ENCODE measurements at places on chromosomes 5 and 9. TPM values are rescaled to one million over a fixed set of nuclear protein-coding genes. Genes with fewer than 3 reads are reported as not detected.

GRCh38 chr5:17720071-17720470 lies 85.8 kb downstream of the TAF11L14 start:
- no peak for DNase-seq

- peak; percentile 15 for DNase-seq
Measured at GRCh38 chr5:145246961-145247744, 588.0 kb downstream of the PRELID2 start.

- peak; percentile 32 for DNase-seq
Measured at GRCh38 chr9:123401879-123402513, 46.0 kb downstream of the CRB2 start.

DNA sequence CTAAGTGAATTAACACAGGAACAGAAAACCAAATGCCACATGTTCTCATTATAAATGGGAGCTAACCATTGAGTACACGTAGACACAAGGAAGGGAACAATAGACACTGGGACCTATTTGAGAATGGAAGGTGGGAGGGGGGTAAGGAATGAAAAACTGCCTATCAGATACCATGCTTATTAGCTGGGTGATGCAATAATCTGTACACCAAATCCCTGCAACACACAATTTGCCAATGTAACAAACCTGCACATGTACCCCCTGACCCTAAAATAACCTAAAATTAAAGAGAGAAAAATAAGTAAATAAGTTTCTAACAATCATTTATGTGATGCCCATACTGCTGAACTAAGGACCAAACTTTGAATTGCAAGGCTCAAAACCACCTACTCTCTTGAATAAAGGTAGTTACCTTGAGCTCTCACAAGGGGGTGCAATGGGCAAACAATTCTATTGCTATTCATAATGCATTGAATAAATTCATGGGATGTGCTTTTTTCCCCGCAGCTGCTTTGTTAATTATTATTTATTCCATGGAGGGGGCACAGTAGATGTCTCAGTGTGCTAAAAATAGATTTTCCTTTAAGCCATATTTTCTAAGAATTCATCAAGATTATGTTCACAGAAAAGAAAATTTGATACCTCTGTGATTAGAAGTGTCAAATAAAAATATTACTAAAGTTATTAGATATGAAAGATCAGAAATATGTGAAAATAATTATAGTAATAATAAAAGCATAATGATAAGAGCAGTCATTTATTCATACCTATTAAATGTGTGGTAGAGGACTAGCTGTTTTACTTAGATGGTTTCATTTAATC lies 76.2 kb upstream of the PTPN3 start:
- peak; percentile 32 for DNase-seq

DNA sequence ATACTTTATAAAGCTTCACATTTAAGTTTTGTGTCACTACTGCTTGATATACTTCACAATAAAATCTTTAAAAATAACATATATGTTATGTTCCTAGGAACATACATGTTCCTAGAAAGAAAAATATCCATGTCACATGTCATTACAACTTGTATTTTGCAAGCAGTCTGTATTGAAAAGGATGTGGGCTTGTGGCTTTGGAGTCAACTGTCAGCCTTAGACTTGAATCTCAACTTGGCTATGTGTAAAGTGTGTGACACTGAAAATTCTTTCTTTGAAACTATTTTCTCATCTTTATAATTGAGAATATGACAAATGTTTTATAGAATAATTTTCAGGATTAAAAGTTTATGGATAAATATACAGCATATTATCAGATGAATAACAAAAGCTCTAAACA lies 273.1 kb downstream of the KIAA0825 start:
- DNase-seq = no peak

- no peak for DNase-seq
Measured at GRCh38 chr5:76986825-76987526, 34.1 kb downstream of the CRHBP start.

DNA sequence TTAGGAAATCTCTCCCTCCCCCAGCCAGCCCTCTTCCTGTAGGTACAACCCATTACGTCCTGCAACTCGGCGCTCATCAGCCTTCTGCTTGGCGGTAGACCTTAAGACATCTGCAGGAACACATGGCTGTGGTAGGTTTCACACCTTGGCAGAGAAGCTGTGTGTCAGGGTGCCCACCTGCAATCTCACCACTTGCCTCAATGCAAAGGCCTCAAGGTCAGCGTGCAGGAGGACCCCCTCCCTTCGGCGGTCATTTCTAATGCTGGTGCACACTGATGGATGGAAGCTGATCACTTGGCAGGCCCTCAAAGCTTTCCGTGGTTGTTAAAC lies 67.3 kb downstream of the CRB2 start:
- DNase-seq = no peak

GRCh38 chr5:158610051-158610415 lies 489.7 kb downstream of the EBF1 start:
- DNase-seq = no peak

DNA sequence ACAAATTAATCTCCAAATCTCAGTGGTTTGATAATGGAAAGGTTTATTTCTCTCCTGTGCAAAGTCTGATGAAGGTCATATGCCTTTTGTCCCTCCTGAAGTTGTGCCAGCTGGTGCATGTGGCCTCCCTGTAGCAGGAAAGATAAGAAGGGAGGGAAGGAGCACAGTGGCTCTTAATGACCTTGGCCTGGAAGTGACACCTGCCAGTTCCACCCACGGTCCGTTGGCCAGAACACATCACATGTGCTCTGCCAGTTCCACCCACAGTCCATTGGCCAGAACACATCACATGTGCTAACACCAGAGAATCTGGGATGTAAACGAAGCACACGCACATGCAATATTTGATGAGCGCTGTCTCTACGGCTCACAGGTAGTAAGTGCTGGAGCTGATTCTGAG lies 130.9 kb downstream of the DOCK2 start:
- no peak for DNase-seq

GRCh38 chr5:36900283-36900682 lies 23.7 kb downstream of the NIPBL start:
- DNase-seq = no peak

DNA sequence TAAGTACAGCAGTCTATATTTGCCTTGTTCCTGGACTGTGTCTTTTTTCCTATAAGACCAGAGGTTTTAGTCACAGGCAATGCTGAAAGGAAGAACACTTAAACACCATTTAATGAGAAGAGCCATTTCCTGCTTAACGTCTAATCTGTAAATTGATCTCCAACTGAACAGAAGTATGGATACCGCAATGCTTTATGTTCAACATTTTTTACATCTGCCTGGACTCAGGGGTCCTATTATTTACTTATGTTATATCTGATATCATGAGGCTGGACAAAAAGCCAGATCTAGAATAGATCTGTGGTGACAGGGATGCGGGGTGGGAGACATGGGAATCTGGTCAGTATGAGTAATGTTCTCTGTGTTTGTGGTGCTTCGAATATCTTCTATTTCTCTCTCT lies 334.6 kb upstream of the MPDZ start:
- no peak for DNase-seq

DNA sequence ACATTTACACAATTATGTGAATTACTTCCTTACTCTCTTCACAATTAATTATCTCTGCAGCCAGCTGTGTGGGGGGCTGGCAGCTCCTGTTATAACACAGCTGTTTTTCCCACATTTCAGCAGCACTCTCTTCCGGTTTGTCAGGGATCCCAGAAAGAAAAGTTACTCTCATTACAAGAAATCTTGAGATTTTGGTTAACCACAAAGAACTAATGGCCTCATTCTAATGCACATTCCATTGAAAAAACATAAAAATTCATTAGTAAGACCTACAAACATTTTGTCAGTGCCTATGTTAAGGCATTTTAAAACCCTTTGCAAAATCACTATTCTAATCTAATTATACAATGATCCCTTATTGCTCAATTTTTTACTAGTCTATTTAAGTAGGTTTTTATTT lies 64.1 kb downstream of the PDE4D start:
- peak; percentile 57 for DNase-seq

- no peak for DNase-seq
Measured at GRCh38 chr5:143195491-143195890, 208.0 kb downstream of the NR3C1 start.

- DNase-seq = no peak
Measured at GRCh38 chr5:171469326-171469725, 49.9 kb downstream of the FGF18 start.

GRCh38 chr9:133814586-133815208 lies 76.5 kb upstream of the SARDH start:
- DNase-seq = no peak

The SH3GL2 gene
- not detected for total RNA-seq

The TMEM232 gene
- total RNA-seq = 0.77 TPM

The PCDHA8 gene
- total RNA-seq = not detected

The PCDHA9 gene
- not detected for total RNA-seq

The CDH18 gene
- 0.31 TPM for total RNA-seq

The CDC20B gene
- total RNA-seq = not detected

The SPATA31D4 gene
- total RNA-seq = not detected

The PPIC gene
- 17.9 TPM for total RNA-seq

The YIPF5 gene
- total RNA-seq = 28.9 TPM

The FBP2 gene
- not detected for total RNA-seq

The ZNF346 gene
- 17.7 TPM for total RNA-seq

The SETX gene
- 17.9 TPM for total RNA-seq

The GARIN3 gene
- not detected for total RNA-seq

The ITGA2 gene
- 76.0 TPM for total RNA-seq

The SCAMP1 gene
- total RNA-seq = 29.6 TPM

The TERT gene
- total RNA-seq = 10.5 TPM

The NPR3 gene
- 0.29 TPM for total RNA-seq

The PFN3 gene
- total RNA-seq = not detected

The NIM1K gene
- 0.02 TPM for total RNA-seq
